ENCODE measurements at places on chromosomes 12 and 14. TPM values are rescaled to one million over a fixed set of nuclear protein-coding genes. Genes with fewer than 3 reads are reported as not detected.
A peak's percentile ranks its signal among the peaks of the same experiment; 100 is the strongest.

DNA sequence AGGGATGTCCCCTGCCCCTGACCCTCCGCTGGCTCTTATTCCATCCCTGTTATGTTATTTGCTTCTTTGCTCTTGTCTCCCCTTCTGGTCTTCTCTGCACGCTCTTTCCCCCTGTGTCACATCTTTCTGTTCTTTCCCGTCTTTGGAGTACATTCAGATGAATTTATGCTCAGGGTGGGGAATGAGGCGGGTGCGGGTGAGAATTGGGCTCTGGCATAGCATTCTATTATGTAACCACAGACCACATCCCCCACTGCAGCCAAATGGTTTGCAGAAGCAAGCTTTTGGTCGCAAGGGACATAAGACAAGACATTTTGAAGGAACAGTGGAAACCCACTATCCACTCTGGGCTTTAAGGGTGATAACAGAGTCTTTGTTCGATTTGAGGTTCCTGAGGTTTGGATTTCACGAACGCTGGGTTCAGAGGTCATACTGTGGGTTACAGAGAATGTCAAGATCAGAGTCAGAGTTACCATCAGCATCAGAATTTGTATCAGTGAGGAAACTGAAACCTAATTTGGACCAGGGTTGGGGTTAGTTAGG, 3.8 kb downstream of the ENDOU start:
- DNase-seq: no peak

GRCh38 chr12:820336-820735, 68.0 kb downstream of the WNK1 start:
- DNase-seq: no peak

DNA sequence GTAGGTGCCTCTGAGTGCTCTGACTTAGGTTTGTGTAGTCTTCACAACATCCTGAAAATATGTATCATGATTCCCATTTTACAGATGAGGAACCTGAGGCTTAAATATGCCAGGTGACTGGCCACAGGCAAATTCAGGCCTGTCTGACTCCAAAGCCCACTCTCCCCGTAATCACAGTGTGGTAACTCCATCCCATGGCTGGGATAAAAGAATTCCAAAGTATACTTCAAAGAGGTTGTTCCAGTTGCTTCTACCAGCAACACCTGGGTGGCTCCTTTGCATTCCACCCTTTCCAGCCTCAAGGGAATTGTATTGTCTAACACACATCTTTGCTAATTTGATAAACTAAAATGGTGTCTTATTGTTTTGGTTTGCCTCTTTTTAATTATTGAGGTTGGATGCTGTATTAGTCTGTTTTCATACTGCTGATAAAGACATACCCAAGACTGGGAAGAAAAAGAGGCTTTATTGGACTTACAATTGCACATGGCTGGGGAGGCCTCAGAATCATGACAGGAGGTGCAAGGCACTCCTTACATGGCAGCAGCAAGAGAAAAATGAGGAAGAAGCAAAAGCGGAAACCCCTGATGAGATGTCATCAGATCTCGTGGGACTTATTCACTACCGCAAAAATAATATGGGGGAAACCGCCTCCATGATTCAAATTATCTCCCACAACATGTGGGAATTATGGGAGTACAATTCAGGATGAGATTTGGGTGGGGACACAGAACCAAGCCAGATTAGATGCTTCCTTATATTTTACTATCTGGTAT, 9.9 kb upstream of the CHST11 start:
- DNase-seq: no peak

DNA sequence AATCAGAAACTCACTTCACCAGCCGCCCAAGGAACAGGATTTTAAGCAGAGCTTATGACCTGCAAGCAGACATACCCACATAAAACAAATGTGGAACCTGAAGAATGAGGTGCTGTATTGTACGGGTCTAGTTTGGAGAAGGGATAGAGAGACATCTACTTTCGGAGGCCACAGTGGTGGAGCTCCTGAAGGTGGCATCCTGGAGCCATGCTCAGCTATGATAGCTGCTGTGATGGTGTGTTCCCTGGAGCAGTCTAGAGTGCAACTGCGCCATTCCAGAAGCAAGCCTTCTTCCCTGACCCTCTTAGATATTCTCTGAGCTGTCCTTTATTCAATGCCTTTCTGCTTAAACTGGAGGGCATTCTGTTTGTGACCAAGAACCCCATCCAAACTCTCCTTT, 402.6 kb downstream of the FUT8 start:
- DNase-seq: no peak

The SLCO1B3 gene
- total RNA-seq: 32.7 TPM

The TAS2R14 gene
- total RNA-seq: 1.8 TPM

The TIMELESS gene
- 30.9 TPM for total RNA-seq

The INHBC gene
- total RNA-seq: not detected

GRCh38 chr12:58896278-58896677, 24.0 kb downstream of the LRIG3 start:
- DNase-seq: peak; percentile 63

The TROAP gene
- total RNA-seq: 79.4 TPM
